ENCODE measurements at places on chromosomes 3 and 15.

GRCh38 chr3:53223541-53223966 is 32.3 kb downstream of the TKT start:
- no peak for DNase-seq

DNA sequence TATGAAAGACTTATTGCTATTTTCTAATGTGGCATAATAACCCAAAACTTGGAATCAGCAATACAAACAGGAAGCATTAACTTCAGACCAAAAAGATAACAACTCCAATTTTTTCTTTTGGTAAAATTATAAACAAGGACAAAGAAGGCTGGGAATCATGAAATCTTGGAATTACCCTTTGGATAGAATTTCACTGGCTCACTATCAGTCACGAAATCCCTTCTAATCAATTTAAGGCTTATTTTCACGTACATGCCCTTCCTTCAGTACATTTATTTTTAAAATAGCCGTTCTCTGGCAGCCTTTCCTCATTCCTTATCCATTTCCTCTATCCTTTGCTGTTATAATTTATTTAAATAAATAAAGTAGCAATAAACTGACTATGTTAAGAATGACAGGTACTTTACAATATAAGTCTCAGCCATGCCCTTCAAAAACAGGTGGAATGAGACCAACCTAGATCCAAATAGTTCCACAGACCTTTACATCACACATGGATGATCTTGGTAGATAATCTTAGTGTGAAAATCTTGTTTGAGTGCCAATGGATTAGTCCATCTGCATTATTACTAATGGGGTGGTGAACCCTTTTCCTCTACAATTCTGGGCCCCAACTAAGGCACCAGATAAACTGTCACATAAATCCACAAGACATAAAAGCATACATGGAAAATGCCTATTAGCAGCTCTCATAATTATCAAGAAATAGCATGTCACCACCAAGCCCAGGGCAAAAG is 38.9 kb downstream of the ABI3BP start:
- DNase-seq: no peak

- DNase-seq: peak; percentile 92
Observed at GRCh38 chr3:9715764-9716437, 12.3 kb downstream of the CPNE9 start.

DNA sequence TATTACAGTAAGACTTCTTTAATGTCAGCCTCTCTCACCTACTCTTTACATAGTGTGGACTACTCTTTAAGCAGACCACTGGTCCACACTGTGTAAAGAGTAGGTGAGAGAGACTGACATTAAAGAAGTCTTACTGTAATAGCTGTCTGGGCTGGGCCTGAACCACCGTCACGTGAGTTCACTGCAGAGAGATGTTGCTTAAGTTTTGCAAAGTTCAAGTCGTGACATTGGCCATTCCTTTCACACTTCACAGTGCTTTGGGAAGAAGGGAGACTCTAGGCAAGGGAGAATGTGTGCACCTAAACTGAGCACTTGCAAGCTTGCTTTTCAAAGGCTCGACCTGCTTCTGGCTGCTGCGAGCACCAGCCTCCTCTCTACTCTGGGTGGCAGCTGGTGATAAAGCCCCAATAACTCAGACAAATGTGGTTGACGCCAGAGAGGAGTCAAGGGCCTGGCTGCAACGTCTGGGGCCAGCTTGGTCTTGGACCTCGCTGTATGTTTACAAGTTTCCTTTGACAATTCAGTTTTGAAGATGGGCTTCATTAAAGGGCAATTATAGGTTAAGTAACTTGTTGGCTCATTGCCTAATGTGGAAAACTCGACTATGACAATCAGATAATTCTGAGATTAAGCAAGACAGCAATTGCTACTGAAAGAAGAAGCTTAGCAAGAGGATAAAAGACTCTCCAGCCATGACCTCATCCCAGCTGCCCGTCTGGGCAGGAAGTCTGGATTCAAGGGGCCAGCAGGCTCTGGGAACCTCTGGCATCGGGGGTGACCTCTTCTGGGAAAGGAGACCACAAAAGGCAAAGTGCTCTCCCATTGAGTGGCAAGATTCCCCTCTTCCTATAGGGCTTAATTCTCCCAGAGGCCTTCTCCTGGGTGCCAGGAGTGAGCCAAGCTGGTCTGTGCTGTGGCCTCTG is 242.1 kb upstream of the TLE3 start:
- no peak for DNase-seq

GRCh38 chr3:25855266-25855784 is 65.4 kb downstream of the OXSM start:
- no peak for DNase-seq

GRCh38 chr3:105254154-105254553 is 112.6 kb upstream of the ALCAM start:
- no peak for DNase-seq

DNA sequence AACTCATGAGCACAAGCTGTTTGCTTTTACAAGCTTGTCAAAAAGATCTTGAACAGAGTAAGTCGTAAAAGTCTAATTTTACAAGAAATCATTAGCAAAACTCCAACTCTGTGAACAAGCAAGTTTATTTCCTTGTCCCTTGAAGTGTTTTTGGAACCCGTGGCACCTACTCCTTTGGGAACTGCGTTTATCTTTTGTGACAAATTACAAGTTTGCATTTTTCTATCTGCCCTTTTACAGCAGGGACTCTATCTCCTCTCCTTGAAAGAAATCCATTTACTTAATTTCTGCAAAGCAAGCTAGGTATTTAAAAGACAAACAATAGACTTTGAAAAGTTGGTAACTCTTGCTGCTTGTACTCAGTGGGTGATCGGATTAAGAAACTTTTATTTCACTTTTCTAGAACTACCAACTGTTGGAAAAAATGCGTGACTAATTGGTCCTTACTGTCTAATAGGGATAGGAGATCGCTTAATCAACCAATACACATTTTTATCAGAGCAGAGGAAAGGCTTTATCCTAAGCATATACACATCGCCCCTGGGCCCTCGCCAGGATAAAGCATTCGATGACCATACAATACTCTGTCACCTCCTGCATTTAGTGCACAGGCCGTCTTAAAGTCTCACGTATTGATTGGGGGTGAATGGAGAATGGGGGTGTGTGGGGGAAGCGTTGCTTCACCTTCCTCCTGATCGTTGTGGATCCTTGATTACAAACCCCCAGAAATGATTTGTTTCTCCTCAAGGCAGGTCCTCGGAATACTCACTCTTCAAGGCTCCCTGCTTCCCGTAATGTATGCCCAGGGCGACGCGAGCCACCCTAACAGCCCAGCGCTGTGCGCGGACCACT is 1.7 kb downstream of the PRTG start:
- DNase-seq: no peak

- no peak for DNase-seq
Observed at GRCh38 chr3:187167777-187168176, 28.5 kb upstream of the RPL39L start.

- DNase-seq: no peak
Observed at GRCh38 chr3:63976872-63977200, 46.5 kb downstream of the PSMD6 start.

GRCh38 chr15:101477851-101478362 is 11.6 kb downstream of the PCSK6 start:
- DNase-seq: no peak

GRCh38 chr3:165920984-165921383 is 83.8 kb upstream of the BCHE start:
- DNase-seq: no peak

DNA sequence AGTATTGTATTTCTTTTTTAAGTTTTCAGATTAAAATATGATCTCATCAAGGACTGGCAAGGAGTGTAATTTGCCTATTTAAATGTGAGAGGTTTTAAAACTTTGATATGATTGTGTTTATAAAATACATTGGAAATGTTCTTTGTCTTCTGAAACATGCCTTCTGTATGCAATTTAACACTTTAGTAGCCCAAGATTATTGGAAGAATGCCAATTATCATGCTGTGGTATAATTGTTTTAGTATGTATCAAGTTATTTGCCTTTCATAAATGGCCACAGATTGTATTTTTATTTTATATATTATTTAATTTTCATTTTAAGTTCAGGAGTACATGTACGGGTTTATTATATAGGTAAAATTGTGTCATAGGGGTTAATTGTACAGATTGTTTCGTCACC is 31.7 kb downstream of the ECT2 start:
- no peak for DNase-seq

DNA sequence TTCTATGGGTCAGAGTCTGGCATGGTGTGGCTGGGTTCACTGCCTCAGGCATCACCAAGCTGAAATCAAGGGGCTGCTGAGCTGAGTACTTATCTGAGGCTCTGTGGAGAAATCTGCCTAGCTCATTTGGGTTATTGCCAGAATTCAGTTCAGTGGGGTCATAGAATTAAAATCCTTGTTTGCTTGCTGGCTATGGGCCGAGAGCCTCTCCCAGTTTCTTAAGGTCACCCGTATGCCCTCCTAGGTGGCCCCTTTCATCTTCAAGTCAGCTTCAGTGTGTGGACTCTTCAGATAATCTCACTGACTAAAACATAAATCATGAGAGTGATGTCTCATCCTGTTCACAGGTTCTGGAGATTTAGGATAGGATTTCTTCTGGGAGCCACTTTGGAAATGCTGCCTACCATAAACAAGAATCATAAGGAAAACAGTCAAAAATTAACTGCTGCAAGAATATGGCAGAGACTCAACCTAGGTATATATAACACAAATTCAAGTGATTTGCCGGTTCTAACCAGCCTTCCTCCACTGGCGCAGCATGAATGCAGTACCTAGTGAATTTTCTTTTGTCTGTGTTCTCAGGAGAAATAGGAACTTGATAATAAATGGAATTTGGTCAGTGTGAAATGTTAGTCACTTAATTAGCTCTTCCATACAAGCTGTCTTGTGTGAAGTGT is 5.3 kb downstream of the CP start:
- DNase-seq: no peak

DNA sequence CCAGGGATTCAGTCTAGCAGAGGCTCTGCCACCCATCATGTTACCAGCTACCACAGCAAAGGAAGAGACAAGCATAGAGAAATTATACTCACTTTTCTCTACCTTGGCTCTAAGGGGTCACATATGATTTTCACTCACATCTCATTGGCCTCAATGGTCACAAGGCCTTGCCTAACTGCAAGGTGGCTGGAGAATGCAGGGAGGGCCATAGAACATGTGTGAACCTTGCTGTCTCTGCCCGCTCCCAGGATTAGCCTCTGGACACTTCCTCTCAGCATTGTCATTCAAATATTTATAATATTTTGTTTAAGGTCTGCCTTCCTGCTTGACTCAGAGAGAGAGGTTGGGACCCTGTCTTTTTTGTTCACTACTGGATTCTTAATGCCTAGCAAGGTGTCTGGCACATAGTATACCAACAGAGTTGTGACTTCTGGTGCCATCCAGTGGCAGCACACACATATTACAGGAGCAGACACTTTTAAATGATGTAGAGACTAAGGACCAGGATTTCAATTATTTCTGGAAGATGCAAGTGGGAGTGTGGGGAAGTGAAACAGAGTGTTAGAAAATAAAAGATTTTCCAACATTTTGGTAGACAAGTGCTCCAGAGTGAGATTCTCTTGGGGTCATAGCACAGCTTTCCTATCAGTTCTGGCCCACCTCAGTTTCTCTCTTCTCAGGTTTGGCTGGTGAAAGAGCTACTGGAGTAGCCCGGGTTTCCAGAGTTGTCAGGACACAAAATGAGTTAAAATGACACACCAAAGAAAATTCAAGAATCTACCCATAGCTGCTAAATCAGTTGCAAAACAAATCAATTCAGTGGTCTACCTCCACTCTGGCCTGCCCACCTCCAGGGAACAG is 119.0 kb upstream of the RASGRP1 start:
- DNase-seq: peak; percentile 59

- peak; percentile 40 for DNase-seq
Observed at GRCh38 chr15:57146506-57147201, 228.2 kb downstream of the TCF12 start.

DNA sequence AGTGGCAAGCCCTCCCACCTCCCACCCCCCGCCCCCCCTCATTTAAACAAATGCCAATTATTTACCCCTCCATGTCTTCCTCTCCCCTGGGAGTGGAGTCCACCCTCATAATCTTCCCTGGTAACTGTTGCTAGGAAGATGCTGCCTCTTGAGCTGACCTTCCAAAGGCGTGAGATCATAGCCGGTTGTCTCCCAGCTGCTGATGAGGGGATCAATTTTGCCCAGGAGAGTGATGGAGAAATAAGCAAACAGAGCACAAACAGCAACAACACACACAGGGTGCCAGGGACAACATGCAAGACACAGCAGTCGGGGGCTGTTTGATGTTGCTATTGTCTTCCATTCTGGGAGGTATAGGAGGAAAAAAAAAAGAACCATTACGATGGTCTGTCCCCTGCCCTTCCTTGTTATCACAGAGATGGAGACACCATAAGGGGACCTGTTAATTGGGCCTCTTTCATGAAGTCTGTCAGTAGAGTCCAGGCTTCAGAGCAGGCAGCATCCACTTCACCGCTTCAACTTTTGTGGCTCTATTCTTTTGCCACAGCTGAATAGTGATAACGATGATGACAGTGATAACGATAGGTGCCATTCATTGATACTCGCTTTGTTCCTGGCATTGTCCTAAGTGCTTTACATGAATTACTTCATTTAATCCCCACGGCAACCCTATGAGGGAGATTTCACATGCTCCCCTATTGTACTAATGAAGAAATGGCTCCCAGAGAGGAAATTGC is 76.9 kb upstream of the RGMA start:
- no peak for DNase-seq

- DNase-seq: no peak
Observed at GRCh38 chr3:42682301-42683070, 2.9 kb upstream of the KLHL40 start.

- DNase-seq: no peak
Observed at GRCh38 chr3:186921578-186921977, 8.7 kb upstream of the ST6GAL1 start.

DNA sequence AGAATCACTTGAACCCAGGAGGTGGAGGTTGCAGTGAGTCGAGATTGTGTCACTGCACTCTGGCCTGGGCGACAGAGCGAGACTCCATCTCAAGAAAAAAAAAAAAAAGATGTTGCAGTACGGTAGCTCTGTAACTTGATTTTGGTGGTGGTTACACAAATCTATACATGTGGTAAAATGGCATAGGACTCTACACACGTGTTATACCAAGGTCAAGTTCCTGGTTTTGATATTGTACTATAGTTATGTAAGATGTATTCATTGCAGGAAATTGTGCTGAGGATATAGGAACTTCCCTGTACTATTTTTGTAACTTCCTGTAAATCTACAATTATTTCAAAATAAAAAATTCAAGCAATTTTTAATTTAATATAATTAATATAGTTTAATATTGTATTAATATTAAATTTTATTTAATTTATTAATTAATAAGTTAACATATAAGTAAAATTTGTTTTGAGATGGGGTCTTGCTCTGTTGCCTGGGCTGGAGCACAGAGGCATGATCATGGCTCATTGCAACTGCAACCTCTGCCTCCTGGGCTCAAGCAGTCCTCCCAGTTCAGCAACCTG is 9.9 kb downstream of the MYD88 start:
- no peak for DNase-seq

DNA sequence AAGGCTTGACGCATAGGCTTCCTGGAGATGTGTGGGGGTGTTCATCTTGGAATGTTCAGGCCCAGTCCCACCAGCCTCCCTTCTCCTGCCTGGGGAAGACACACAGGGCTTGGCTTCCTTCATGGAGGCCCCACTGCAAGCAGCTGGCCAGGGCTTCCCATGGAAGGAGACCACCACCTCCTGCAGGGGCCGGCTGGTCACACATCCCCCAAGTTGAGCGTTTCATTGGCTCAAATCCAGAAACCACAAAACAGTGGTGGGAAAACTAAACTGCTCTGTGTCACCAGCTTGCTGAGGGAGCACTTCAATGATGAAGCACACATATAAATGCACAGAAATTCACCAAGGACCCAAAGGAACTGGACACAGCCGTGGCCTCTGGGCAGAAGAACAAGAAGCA is 8.3 kb downstream of the IQSEC1 start:
- no peak for DNase-seq

GRCh38 chr3:37149257-37149656 is 25.1 kb downstream of the LRRFIP2 start:
- DNase-seq: no peak

GRCh38 chr15:31499953-31500765 is 173.5 kb downstream of the KLF13 start:
- DNase-seq: no peak

All from RKO (cell line).